ENCODE measurements at places on chromosomes 7 and 10. TPM values are rescaled to one million over a fixed set of nuclear protein-coding genes. Genes with fewer than 3 reads are reported as not detected.

DNA sequence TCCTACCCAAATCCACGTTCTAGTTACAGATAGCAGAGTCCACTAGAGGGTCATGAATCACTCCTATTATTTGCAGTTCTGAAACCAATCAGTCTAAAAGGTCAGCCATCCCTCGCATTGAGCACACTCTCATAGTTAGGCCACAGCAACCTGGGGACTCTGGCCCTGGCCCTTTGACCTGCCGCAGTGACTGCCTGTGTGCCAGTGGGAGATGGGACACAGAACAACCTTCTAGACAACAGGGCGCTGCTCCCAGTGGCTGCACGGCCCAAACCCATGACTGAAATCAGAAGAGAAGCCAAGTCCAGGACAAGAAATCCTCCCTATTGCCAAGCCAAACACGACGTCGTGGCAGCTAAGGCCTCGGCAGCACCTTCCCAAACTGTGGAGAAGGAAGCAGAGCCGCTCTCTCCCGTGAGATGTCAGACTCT is 158.5 kb downstream of the HERPUD2 start:
- no peak for DNase-seq

DNA sequence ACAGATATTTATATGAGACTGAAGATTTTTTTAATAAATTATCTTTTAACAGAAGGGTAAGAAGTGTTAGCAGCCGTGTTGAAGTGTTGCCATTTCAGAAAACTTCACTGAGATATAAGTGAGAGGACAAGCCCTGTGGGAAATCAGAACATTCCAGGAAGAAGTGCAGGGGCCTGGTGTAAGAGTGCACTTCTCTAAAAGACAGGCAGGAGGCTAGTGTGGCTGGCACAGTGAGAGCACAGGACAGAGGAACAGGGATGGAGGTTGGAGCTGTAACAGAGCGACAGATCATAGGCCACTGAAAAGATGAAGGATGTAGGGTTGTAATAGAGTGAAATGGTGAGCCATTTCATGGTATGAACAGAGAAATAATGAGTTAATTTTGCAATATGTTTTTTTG is 608.9 kb downstream of the SORCS1 start:
- DNase-seq = no peak

- no peak for DNase-seq
Measured at GRCh38 chr7:76296743-76297740, 5.4 kb upstream of the HSPB1 start.

DNA sequence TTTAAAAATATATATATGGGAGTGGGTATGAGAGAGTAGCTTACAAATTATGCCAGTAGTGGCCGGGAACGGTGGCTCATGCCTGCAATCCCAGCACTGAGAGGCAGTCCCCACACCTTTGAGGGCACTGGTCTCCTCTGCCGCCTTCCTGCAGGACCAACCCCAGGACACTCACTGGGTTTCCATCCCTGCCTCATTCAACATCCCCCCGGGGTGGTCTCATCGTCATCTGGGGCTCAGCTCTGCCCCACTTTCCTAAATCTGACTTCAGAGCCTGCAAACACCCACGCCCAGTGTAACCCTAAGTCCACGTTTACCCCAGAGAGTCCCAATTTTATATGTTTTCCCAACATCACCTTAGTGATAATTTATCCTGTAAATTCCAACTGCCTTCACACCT is 96.5 kb downstream of the DIP2C start:
- DNase-seq = no peak

DNA sequence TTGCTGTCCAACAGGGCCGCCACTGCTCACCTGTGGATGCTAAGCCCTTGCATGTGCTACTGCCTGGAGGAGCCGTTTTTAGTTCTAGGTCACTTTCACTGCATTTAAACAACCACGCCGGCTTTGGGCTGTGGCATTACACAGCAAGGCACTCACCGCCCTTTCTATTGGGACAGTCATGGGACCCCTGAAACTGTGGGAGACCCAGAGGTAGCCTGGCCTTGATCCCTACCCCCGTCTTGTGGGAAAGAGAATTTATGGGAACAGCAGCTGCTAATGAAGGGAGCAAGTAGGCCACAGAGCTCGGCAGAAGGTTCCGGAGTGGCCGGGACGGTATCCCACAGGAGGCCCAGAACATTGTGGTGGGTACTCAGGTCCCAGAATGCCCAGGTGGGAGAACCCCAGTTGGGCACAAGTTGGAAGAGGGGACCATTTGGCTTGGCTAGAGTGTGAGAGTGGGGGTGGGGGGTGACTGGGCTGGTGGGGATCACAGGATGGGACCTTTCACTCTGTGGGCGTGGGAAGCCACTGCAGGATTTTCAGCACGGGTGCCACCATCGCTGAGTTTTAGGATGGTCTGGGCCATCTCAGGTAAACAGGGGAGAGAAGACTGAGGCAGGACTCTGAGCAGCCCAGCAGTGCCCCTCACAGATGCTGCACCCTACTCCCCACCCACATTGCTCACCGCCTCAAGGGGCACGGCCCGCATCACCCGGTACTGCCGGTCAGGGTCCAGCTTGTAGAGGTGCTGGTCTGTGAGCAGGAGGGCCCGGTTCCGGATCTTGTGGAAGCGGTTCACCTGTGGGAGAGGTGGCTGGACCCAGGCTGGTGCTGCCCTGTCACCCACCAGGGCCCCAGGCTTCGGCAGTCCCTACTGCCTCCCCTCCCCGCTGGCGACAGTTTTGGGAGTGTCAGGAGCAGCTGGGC is 15.2 kb downstream of the MYO1G start:
- DNase-seq = peak; percentile 53

- no peak for DNase-seq
Measured at GRCh38 chr10:99540657-99541531, 8.2 kb downstream of the NKX2-3 start.

GRCh38 chr10:1873661-1874315 is 136.5 kb upstream of the ADARB2 start:
- no peak for DNase-seq

- DNase-seq = no peak
Measured at GRCh38 chr7:28619256-28619655, 206.9 kb downstream of the CREB5 start.

DNA sequence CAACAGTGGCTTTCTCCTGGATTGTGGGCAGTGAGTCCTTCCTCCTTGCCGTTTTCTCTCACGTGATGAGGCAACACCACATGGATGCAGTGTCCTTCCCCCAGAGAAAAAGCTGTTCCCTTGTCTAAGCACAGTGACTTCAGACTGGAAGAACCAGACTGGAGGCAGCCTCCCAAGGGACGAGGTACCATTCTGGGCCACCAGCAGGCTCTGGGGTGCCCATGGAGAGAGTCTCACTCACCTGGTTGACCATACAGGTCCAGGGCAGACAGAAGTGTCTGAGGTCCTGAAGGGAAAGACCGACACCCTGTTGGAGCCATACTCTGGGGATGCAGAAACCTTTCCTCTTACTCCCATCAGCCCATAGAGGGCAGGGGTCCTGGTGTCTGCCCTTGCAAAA is 69.2 kb upstream of the DOCK1 start:
- DNase-seq = no peak

DNA sequence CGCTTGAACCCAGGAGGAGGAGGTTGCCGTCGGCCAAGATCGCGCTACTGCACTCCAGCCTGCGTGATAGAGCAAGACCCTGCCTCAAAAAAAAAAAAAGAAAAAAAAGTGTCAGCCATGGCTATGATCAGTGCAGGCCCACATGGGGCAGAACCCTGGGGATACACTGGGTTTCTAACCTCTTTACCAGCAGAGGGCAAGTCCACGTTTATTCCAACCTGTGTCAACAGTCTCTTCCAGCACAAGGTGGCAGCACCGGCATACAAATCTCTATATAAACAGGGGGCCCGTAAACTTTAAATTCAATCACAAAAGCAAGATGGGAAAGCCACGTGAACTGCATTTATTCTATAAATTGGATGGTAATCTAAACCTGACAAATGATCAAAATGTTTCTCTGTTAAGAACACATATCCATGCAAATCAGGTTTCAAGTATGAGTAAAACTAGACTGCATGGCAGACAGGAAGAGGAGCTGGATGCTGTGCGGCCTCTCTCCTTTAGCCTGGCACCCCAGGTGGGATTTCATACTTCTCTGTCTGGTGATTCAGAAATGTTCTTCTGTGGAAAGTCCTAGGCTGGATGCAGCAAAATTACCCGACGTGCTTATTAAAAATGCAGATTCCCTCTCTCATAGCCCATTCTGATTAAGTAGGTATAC is 60.0 kb upstream of the STEAP1B start:
- DNase-seq = peak; percentile 81

DNA sequence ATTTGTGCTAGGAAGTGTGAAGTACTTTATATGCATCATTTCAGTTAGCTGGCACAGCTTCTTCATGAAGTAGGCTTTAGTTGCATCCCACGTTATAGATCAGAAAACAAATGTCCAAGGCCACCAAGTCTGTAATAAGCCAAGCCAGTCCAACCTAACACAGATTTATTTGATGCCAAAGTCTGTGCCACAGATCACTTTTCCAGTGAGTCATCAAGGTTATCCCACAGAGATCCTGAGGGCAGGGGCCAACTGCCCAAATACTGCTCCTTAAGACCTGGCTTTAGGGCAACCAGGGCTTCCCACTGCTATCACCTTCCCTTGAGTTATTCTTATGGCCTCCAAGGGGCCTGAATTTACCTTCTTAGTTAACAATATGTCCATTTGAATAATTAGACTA is 1340.4 kb downstream of the XPNPEP1 start:
- no peak for DNase-seq

- DNase-seq = no peak
Measured at GRCh38 chr10:100872034-100872791, 40.5 kb upstream of the SLF2 start.

GRCh38 chr7:73850781-73851207 is 8.5 kb upstream of the METTL27 start:
- no peak for DNase-seq

DNA sequence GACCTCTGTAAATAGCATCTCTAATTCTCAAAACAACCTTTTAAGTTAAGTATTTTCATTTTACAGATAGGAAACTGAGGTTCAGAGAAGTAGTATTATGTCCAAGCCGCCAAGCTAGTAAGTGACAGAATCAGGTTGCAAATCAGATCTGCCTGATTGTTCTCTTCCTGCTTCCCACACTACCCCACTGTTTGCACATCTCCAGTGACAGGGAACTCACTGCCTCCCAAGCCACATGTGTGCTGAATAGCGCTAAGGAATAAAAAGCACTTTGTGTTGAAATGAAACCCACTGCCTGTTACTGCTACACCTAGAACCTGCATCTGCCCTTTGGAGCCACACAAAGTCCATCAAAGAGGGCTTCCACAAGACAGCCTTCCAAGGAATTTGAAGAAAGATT is 45.1 kb upstream of the WDR11 start:
- no peak for DNase-seq

DNA sequence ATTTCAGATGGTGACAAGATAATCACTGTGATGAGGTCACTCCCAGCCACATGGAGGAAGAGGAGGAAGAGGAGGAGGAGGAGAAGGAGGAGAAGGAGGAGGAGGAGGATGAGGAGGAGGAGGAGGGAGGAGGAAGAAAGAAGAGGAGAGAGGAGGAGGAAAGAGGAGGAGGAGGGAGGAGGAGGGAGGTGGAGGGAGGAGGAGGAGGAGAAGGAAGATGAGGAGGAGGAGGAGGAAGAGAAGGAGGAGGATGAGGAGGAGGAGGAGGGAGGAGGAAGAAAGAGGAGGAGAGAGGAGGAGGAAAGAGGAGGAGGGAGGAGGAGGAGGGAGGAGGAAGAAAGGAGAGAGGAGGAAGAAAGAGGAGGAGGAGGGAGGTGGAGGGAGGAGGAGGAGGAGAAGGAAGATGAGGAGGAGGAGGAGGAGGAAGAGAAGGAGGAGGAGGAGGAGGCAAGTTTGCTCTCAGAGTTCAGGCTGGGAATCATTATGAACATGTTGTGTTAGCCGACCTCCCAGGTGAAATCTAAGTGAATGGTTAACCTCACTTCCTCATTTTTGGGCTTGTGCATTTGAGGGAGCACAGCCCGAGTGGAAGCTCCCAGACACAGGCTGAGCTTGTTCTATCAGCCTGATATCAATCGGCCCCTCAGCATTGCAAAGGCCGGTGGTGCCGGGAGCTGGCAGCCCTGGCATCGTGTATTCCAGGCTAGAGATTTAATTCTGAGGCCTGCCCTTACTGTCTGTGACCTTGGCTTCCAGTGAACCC is 236.2 kb upstream of the PITRM1 start:
- no peak for DNase-seq

DNA sequence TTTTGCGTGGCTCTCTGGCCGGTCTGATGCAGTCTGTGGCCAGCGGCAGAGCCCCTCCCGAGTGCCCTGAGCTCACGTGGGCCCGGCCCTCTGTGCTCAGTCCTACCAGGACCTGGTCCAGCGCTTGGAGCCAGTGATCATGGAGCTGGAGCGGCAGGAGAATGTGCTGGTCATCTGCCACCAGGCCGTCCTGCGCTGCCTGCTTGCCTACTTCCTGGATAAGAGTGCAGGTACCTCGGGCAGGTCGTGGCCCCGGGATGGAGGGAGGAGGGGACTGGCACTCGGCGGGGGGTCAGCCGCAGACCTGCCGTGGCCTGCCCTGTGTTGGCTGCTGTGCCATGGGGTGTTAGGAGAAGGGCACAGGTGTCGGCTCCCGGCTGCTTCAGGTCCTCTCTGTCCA is 20.0 kb downstream of the PFKFB3 start:
- no peak for DNase-seq

DNA sequence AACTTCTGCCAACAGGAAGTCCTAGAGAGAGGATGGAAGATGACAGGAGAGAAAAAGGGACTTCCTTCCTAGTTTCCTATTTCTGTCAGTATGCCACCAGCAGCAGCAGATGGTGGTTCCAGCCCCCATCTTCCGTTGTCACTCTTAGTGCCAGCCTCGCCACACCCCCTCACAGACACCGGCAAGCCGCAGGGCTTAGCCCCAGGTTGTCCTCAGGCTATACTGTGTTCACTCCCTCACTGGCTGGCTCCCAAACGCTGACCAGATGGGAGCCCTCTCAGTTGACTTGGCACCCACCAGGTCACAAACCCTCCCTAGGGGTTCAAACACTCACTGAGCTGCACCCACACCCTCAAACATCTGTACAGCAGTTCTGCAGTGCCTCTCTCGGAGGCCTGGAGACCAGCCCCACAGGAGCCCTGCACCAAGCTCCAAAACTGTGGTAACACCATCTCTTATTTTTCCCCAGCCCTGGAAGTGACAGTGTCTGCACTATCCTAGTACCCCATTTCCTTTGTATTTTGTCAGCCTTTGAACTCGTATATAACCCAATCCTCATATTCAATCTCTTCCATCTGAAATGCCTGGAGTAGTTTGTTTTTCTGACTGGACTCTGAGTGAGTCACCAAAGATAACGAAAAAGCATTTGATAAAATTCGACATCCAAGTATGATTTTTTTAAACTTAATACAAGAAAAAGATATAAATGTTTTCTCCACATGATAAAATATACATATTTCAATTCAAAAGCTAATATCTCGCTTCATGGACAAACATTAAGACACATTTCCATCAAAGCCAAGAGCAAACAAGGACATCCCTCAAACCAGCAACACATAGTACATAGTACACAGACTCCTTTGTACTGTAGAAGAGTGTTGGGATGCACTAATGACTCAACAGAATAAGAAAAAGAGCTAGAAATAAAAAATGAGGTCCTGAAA is 34.5 kb downstream of the SMURF1 start:
- no peak for DNase-seq

SPDYE1 gene
- total RNA-seq = not detected

FXYD4 gene
- not detected for total RNA-seq

GRM3 gene
- total RNA-seq = not detected

MARVELD1 gene
- total RNA-seq = 59.5 TPM

GHITM gene
- total RNA-seq = 77.8 TPM

NME8 gene
- total RNA-seq = 1.2 TPM

SPAM1 gene
- not detected for total RNA-seq

SFRP4 gene
- 261 TPM for total RNA-seq

WNT2 gene
- 0.31 TPM for total RNA-seq

HTR7 gene
- total RNA-seq = 0.94 TPM

LRMDA gene
- total RNA-seq = 16.6 TPM

TMEM130 gene
- total RNA-seq = 5.7 TPM

GIMAP1 gene
- 8.5 TPM for total RNA-seq

CYP3A4 gene
- total RNA-seq = not detected

SGCE gene
- 132 TPM for total RNA-seq

SORBS1 gene
- total RNA-seq = 593 TPM
